ENCODE measurements at places on chromosomes 4 and X. TPM values are rescaled to one million over a fixed set of nuclear protein-coding genes. Genes with fewer than 3 reads are reported as not detected.

MXD4 gene
- total RNA-seq, result 64.5 TPM

NRK gene
- 1.2 TPM for total RNA-seq

SLC25A43 gene
- total RNA-seq, result 9.8 TPM

TCEAL7 gene
- 25.2 TPM for total RNA-seq

LPAR4 gene
- 0.53 TPM for total RNA-seq

TCEAL2 gene
- total RNA-seq, result 0.13 TPM

PAGE1 gene
- not detected for total RNA-seq

CSTF2 gene
- 14.4 TPM for total RNA-seq

MAP3K15 gene
- total RNA-seq, result not detected

TMEM271 gene
- not detected for total RNA-seq

TREX2 gene
- 3.5 TPM for total RNA-seq

ATP6AP2 gene
- total RNA-seq, result 163 TPM

PDZD4 gene
- 0.53 TPM for total RNA-seq
